ENCODE measurements at places on chromosomes 7 and 10.
A peak's percentile ranks its signal among the peaks of the same experiment; 100 is the strongest.

DNA sequence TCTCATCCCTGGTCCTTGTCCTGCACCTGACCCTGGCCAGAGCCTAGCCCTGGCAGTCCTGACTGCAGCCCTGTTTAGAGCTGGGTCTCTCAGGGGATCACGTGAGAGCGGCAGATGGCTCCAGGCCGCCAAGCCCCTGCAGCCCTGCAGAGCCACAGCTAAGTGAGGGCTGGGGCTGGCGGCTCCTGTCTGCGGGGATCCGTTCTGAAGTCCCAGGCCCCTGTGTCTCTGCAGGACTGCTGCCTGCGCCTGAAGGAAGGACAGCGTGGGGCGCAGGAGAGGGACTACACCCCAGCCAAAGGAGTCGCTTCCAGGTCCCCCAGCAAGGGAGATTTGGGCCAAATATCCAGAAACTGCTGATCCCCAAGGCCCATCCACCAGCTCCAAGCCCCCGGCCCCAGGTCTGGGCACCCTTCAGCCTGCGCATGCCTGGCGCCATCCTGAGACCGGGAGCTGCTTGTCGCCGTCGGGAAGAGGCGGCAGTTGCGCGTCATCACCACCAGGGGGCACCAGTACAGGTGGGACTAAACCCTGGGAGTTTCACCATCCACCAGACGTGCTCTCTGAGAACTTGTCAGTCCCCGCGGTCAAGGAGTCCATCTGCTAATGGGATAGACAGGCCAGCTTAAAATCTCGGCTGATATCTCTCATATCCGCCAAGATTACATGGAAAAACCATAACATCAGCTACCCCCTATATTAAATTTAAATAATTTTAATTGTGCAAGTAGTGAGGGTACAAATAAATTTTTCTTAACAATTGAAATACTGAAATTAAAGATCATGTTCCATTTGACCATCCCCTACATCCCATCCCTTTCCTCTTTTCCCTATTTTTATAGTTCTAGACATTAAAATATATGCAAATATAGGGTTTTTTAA, 25.1 kb upstream of the GHRHR start:
- peak; percentile 38 for DNase-seq
- no peaks in the 10 kb centered on the region for H3K36me3 ChIP-seq
- H3K4me1 ChIP-seq, result no peaks in the 10 kb centered on the region

DNA sequence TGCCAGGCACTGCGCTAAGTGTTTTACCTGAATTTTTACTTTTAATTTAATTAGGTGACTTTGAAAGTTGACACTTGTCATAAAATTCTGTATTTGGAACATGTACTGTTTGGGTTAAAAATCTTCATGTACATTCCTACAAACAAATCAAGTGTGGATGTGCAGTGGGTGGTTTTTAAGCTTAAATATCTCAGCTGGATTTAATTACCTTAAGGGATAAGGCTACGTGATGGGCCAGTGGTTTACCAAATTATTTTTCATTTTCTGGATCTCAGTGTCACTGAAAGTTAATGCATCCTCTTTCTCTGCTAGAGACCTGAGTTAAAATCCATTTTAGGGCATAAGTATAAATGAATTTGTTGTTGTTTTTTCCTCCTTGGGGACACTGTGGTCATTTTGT, 51.1 kb downstream of the EXOC4 start:
- no peak overlapping the region for H3K27ac ChIP-seq
- no peak overlapping the region for H3K4me3 ChIP-seq
- H3K36me3 ChIP-seq, result peaks cover 37% of the 10 kb centered on the region
- DNase-seq, result no peak

- peaks cover 4% of the 10 kb centered on the region for H3K36me3 ChIP-seq
- H3K4me3 ChIP-seq, result no peak overlapping the region
- H3K27me3 ChIP-seq, result peaks cover 2% of the 10 kb centered on the region
- DNase-seq, result no peak
Measured at GRCh38 chr10:46254467-46254866, 32.3 kb upstream of the ANTXRL start.

GRCh38 chr10:109996225-109996624, 11.6 kb upstream of the ADD3 start:
- H3K4me3 ChIP-seq, result peak overlapping the region; percentile 83
- H3K27ac ChIP-seq, result peak overlapping the region; percentile 36
- no peak for DNase-seq
- no peaks in the 10 kb centered on the region for H3K27me3 ChIP-seq
- H3K36me3 ChIP-seq, result no peaks in the 10 kb centered on the region

DNA sequence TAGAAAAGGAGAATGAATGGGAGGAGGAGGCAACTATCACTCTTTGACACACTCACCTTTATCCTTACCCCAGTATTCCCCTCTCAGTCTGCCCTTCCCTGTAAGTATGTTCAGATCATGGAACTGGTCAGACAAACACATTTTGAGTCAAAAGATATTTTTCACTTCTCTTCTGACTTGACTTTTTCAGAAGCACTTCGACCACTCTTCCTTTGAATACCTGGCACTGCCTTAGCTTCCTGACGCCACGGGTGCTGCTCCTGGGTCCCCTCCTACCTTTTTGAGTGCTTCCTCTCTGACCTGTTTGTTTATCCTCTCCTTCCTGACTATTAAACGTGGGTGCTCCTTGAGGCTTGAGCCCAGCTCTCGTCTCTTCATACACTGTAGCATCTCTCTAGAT, 19.8 kb upstream of the C10orf67 start:
- no peak overlapping the region for H3K27ac ChIP-seq
- peaks cover 35% of the 10 kb centered on the region for H3K27me3 ChIP-seq
- H3K4me3 ChIP-seq, result no peak overlapping the region
- peaks cover 23% of the 10 kb centered on the region for H3K4me1 ChIP-seq
- peaks cover 4% of the 10 kb centered on the region for H3K36me3 ChIP-seq

GRCh38 chr7:24864214-24864817, 107.1 kb upstream of the GSDME start:
- H3K27me3 ChIP-seq, result no peaks in the 10 kb centered on the region
- DNase-seq, result no peak
- peaks cover 2% of the 10 kb centered on the region for H3K4me1 ChIP-seq
- no peak overlapping the region for H3K4me3 ChIP-seq
- H3K36me3 ChIP-seq, result peaks cover 40% of the 10 kb centered on the region

- peaks cover 14% of the 10 kb centered on the region for H3K27me3 ChIP-seq
- H3K36me3 ChIP-seq, result peaks cover 5% of the 10 kb centered on the region
- peak overlapping the region; percentile 89 for H3K27ac ChIP-seq
- DNase-seq, result no peak
- H3K4me1 ChIP-seq, result peaks cover 42% of the 10 kb centered on the region
- no peak overlapping the region for H3K4me3 ChIP-seq
Measured at GRCh38 chr7:108417926-108418325, 38.3 kb downstream of the NRCAM start.

DNA sequence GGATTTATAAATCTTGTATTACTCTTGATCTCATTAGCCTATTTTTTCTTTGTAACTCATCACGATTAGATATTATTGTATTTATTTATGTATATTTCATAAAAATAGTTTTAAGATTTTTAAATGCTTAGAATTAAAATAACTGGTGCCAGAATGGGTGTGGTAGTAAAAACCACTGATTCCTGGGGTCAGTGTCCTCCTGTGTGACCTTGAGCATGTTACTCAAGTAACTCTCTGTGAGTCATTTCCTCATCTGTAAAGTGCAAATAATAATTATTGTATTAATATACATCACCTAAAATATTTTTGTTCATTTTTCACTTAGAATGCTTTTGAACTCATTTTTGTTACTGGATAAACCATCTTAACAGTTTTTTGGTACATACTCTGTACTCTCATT, 91.3 kb upstream of the TMEM229A start:
- no peaks in the 10 kb centered on the region for H3K27me3 ChIP-seq
- no peaks in the 10 kb centered on the region for H3K4me1 ChIP-seq
- DNase-seq, result no peak
- no peak overlapping the region for H3K27ac ChIP-seq
- H3K4me3 ChIP-seq, result no peak overlapping the region

- no peaks in the 10 kb centered on the region for H3K27me3 ChIP-seq
- H3K4me1 ChIP-seq, result no peaks in the 10 kb centered on the region
- H3K27ac ChIP-seq, result no peak overlapping the region
- H3K36me3 ChIP-seq, result no peaks in the 10 kb centered on the region
- no peak overlapping the region for H3K4me3 ChIP-seq
- no peak for DNase-seq
Measured at GRCh38 chr7:109696723-109697122, 1127.0 kb downstream of the DNAJB9 start.

- H3K4me1 ChIP-seq, result no peaks in the 10 kb centered on the region
- H3K4me3 ChIP-seq, result no peak overlapping the region
- H3K27ac ChIP-seq, result no peak overlapping the region
- H3K27me3 ChIP-seq, result no peaks in the 10 kb centered on the region
- H3K36me3 ChIP-seq, result peaks cover 23% of the 10 kb centered on the region
Measured at GRCh38 chr10:14855453-14855852, 17.3 kb downstream of the HSPA14 start.

DNA sequence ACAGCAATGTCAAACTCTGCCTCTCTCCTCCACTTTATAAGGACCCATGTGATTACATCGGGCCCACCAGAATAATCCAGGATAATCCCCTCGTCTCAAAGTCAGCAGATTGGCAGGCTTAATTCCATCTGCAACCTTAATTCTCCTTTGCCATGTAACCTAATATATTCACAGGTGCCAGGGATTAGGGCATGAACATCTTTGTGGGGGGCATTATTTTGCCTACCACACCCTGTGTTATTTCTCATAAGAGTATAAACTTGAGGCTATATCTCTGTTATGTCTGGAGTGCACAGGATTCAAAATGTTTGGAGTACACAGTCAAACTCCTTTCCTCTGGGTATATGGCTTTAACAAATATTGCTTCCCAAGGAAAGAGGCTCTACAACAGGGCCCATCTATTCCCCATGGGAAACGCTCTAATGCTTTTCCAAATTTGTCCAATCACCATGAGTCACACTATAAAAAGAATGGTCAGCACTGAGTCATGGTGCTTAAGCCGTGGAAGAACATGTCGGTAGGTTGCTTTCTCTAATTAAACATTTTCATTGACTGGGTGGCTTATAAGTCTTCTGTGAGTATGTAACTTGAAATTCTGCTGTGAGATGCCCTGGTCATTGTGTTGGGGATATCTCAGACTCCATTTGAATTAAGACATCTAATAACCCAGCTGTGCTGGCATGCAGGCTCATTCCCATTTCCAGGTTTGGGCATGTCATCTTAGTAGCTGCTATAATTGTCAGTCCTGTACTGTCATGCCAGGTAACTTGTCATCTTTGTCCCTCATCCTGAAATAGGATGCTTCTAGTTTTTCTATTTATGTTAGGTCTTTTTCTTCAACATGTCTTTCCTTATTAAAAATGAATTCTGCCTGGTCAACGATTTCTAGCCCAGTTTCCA, 11.5 kb upstream of the AKR1B10 start:
- no peak overlapping the region for H3K27ac ChIP-seq
- DNase-seq, result no peak
- no peaks in the 10 kb centered on the region for H3K36me3 ChIP-seq
- H3K4me1 ChIP-seq, result peaks cover 3% of the 10 kb centered on the region
- no peak overlapping the region for H3K4me3 ChIP-seq

DNA sequence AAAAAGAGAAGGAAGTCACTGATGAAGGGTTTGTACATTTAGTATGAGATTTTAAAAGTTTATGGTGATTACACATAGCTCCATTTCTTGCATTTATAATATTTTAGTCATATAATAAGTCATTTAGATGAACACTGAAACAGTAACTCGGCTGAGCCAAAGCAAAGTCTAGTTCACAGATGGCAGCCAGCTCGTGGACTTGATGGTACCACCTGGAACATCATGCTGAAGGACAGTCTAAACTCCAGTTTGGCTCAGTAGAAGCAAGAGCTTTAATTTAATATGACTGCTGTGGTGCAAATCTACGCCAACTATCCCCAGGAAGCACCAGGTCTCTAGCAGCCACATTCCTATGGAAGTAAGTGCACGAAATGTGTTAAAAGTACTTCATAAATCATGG, 16.4 kb downstream of the SRI start:
- H3K36me3 ChIP-seq, result peaks cover 28% of the 10 kb centered on the region
- DNase-seq, result no peak
- peak overlapping the region; percentile 7 for H3K27ac ChIP-seq
- H3K4me1 ChIP-seq, result no peaks in the 10 kb centered on the region
- H3K27me3 ChIP-seq, result no peaks in the 10 kb centered on the region

DNA sequence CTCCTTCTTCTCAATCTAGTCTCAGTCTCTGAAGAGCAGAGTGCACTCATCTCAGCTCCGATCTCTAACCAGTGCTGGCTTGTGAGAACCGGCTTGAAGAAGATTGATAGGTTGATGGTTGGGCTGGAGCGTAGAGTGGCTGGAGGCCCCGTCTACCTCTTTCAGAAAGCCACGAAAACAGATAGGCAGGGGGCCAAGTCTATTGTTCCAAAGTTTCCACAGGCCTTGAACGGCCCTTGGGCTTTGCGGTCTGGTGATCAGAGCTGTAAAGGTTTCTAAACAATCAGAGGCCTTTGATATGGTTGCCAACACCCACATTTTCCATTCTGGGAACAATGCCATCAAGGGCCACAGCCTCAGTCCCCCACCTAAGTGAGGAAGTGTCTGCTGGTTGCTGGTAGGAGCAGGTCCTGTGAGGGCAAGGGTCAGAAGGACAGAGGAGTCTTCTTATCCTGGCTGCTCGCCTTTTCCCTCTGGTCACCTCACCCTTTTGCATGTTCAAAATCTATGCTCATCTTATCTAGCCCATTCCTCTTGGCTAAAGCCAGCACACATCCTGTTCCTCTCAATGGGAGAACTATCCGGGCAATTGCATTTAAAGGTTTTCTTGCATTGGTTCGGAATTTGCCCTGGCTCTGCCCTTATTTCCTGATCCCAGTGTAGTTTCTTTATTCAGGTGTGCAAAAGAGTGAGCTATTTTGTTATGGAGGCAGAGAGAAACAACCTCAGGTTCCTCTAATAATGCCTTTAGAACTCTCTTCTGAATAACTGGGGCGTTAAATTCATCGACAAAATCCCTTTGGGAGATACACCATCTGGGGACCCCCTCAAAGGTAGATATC, 70.3 kb upstream of the KMT2E start:
- H3K27me3 ChIP-seq, result no peaks in the 10 kb centered on the region
- H3K4me3 ChIP-seq, result peak overlapping the region; percentile 86
- H3K27ac ChIP-seq, result peak overlapping the region; percentile 100
- H3K4me1 ChIP-seq, result peaks cover 51% of the 10 kb centered on the region
- DNase-seq, result peak; percentile 35

GRCh38 chr7:114973147-114973546, 51.3 kb downstream of the MDFIC start:
- no peak overlapping the region for H3K27ac ChIP-seq
- no peak overlapping the region for H3K4me3 ChIP-seq
- DNase-seq, result no peak
- peaks cover 4% of the 10 kb centered on the region for H3K36me3 ChIP-seq
- no peaks in the 10 kb centered on the region for H3K27me3 ChIP-seq

GRCh38 chr10:33521062-33521461, 186.6 kb upstream of the NRP1 start:
- H3K27me3 ChIP-seq, result peaks cover 4% of the 10 kb centered on the region
- H3K4me1 ChIP-seq, result no peaks in the 10 kb centered on the region
- H3K4me3 ChIP-seq, result no peak overlapping the region
- no peak overlapping the region for H3K27ac ChIP-seq
- no peak for DNase-seq

DNA sequence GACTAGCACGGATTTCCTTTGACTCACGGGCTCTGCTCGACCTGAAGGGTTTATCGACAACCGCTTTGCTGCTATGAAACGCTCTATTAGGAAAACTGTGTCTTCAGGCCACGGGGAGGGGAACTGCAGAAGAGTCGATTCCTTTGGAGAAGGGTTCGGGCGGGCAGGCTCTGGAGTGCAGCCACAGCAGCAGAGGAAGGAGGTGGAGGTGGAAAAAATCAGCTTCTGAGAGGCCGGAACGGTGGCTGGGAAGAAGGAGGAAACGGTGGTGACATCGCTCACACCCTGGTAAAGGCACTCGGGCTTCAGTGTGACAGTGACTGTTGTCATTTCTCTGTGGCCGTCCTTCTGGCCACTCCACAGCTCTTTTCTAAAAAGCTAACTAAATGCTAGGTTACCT, 64.6 kb upstream of the MGMT start:
- no peaks in the 10 kb centered on the region for H3K36me3 ChIP-seq
- no peak for DNase-seq
- H3K4me1 ChIP-seq, result no peaks in the 10 kb centered on the region
- H3K27ac ChIP-seq, result no peak overlapping the region
- no peak overlapping the region for H3K4me3 ChIP-seq

Data from memory B cell (primary cell).